ENCODE measurements at places on chromosomes 12 and 14.

- DNase-seq, result no peak
Observed at GRCh38 chr12:52915637-52916036, 10.8 kb upstream of the KRT8 start.

GRCh38 chr14:20530771-20531571 is 25.6 kb downstream of the RNASE10 start:
- DNase-seq, result peak; percentile 34

GRCh38 chr14:66072190-66073084 is 413.7 kb upstream of the CCDC196 start:
- DNase-seq, result no peak

DNA sequence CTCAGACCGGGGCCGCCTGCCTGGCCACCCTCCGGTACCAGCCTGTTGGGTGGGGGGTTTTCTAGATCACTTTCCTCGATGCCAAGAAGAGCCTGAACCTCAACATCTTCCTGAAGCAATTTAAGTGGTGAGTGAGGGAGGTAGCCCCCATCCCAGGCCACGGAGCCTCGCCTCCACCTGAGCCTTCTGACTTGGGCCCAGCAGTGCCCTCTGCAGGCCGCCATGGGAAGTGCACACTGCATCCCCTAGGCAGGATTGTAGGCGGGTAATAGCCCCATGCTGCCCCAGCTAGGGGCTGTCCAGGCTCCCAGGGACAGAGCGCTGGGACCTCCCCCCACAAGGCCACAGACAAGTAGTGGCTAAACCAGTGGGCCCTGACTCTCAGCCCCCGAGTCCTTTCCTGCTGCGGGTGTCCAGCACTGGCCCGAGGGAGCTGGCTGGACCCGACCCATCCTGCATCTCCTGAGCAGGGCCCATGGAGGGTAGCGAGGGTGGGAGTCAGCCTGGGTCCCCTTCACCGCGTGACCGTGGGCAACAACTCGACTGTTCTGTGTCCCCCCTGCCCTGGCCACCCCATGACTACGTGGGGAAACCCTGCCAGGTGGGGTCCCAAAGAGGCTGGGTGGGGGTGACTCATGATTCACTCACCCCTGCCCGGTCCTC is 15.3 kb upstream of the ADSS1 start:
- no peak for DNase-seq

DNA sequence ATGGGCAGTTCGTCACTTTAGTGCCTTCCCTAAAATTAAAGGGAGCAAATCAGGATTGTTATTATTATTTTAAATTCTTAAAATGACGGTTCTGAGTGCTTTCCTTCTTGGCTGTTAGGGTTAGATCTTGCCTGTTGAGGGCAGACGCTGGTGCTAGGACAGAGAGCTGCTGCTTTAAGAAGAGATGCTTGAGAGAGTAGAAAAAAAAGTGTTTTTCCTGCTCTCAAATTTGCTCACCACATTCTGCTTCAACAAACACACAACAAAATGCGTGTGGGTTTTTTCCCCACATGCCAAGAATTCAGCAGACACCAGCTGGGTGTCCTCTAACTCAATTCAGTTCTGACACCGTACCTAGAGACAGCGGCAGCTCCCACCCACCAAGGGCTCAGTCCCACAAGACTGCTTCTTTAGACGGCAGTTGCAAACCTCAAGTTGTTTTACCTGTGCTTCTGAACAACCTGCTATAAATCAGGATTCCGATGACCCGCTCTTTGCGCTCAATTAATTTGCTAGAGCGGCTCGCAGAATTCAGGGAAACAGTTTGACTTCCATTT is 75.8 kb upstream of the RIN3 start:
- DNase-seq, result no peak

- no peak for DNase-seq
Observed at GRCh38 chr14:104689881-104690711, 678 bp downstream of the INF2 start.

DNA sequence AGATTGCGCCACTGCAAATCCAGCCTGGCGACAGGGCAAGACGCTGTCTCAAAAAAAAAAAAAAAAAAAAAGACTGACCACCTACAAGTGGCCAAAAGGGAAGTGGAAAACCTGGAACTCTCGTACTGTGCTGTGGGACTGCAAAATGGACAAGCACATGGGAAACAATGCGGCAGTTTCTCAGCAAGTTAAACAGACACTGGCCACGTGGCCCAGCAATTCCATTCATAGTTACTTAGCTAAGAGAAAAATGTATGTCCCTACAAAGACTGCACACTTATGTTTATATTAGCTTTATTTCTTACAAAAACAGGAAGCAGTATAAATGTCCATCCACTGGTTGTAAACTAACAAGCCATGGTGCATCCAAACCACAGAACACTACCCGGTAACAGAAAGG is 5.6 kb downstream of the CHFR start:
- no peak for DNase-seq

- no peak for DNase-seq
Observed at GRCh38 chr14:24038686-24039085, 13.1 kb upstream of the CARMIL3 start.

- no peak for DNase-seq
Observed at GRCh38 chr12:121139286-121139685, 6.6 kb downstream of the P2RX7 start.

GRCh38 chr12:43214166-43214565 is 337.8 kb downstream of the ADAMTS20 start:
- no peak for DNase-seq

- DNase-seq, result no peak
Observed at GRCh38 chr12:42015051-42015461, 129.6 kb downstream of the GXYLT1 start.

GRCh38 chr12:75848431-75848925 is 183.1 kb downstream of the PHLDA1 start:
- no peak for DNase-seq

GRCh38 chr12:72511906-72512305 is 239.7 kb downstream of the TRHDE start:
- peak; percentile 31 for DNase-seq

DNA sequence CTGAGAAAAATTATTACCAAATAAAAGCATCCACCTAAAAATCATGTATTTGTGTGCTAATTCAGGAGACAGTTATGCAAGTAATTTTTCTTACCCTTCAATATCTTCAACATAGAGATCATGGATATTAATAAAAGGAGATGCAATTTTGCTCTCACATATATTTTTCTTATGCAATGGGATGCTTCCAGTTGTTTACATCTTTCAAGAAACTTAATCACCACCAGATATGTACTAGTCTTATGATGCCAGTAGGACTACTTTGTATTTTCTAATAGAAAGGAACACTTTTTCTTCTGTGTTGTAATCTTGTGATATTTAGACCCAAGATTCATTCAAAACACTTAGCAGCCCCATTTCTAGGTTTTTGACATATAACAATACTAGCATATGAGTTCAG is 107.6 kb downstream of the NAV3 start:
- no peak for DNase-seq

- DNase-seq, result no peak
Observed at GRCh38 chr14:90087433-90087832, 25.6 kb downstream of the KCNK13 start.

DNA sequence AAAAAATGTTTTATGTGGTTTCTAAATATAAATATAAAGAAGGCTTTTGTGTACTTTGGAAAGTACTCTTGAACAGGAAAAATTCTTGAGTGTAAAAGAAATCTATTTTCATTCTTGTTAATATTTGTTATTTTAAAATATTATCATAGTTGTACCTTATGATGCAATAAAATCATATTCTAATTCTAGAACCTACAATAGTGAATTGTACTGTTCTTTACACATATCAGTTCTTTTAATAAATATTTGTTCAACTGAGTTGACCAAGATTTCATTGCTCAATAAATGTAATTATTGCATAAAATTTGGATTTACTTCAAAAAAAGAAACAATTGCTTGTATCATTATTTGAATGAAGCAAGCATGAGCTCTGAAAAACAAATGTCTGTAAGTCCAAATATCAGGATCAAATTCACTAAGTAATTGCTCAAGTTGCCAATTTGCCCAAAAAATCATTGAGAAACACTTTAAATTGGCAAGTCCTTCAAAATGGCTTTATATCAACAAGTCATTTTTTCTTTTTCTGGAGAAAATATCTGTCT is 191.6 kb upstream of the SLC16A7 start:
- no peak for DNase-seq

- DNase-seq, result no peak
Observed at GRCh38 chr12:52166672-52167071, 25.1 kb downstream of the KRT80 start.

Data from retinal pigment epithelial cell (primary cell).